ENCODE measurements at places on chromosomes 7 and 10.

DNA sequence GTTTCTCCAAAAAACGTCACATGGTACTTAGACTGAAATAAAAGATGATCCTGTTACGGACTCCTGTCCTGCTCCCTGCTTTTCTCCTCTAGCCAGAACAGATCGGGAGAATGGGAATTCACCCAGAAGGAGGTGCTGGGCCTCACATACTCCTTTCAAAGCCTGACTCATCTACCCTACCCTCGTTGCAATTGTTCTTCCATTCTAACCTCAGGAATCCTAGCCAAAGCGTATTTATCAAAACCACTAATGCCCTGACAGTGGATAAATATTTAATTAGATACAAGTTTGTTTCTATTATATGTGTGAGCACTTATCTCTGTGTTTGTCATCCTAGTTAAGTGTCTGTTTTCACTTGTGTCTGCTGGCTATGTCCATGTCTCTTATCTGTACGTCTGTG is 21.7 kb downstream of the ZCWPW1 start:
- no peak for DNase-seq

GRCh38 chr10:99859585-99859984 is 77.1 kb downstream of the ABCC2 start:
- DNase-seq, result no peak

DNA sequence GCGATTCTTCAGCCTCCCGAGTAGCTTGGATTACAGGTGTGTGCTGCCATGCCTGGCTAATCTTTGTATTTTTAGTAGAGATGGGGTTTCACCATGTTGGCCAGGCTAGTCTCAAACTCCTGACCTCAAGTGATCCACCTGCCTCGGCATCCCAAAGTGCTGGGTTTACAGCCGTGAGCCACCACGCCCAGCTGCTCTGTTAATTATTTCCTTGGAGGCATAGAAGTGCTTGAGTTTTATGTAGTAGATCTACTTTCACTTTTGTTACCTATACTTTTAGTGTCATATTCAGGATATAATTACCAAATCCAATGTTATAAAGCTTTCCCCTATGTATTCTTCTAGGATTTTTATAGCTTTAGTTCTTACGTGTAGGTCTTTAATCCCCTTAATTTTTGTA is 1093.0 kb downstream of the GATA3 start:
- DNase-seq, result no peak

- no peak for DNase-seq
These were observed 25.2 kb upstream of the PLCE1 start for GRCh38 chr10:93968540-93968945.

DNA sequence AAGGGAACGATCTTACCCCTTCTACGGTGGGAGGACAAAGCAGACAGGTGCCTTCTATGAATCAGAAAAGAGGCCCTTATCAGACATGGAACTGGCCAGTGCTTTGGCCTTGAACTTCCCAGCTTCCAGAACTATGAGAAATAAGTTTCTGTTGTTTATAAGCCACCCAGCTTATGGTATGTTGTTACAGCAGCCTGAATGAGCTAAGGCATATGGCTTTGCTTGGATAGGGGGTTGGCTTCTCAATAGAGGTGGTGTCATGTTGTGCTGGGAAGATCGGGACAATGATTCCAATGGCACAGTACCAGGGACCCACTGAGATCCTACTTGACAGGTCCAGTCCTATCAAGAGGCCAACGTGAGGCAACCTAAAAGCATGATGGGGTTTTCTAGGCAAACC is 183.4 kb upstream of the BMPER start:
- no peak for DNase-seq

DNA sequence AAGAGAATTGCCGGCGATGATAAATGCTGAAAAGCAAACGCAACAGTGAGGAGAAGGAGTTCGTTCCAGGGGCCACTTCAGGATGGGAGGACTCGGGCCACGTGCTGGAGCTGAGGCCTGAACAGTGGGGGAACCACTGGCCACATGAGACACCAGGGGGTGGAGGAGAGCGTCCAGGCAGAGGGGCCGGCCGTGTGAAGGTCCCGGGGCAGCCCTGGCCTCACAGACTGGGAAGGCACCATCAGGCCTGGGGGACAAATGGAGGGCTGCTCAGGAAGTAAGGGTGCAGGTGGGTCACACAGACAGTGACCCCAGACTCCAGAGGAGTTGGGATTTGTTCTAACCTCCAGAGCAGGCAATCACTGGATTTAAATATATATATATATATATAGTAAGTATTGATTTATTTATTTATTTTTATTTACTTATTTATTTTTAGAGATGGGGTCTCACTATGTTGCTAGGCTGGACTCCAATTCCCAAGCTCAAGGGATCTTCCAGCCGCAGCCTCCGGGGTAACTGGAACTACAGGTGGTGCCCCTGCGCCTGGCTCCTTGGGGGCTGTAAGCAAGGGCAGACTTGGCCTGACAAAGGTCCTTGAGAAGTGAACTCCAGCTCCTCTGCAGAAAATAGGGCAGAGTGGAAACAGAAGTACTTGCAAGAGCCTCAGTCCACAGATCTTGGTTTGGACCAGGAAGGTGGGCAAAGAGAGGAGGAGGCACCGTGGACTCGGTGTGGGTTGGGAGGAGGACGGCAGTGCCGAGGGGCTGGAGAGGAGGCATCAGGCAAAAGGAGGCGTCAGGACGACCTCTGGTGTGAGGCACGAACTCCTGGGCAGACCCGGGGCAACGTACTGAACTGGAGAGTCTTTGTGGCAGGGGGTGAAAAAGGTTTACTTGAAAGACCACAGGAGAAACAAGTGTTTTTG is 57.3 kb downstream of the TCERG1L start:
- no peak for DNase-seq

DNA sequence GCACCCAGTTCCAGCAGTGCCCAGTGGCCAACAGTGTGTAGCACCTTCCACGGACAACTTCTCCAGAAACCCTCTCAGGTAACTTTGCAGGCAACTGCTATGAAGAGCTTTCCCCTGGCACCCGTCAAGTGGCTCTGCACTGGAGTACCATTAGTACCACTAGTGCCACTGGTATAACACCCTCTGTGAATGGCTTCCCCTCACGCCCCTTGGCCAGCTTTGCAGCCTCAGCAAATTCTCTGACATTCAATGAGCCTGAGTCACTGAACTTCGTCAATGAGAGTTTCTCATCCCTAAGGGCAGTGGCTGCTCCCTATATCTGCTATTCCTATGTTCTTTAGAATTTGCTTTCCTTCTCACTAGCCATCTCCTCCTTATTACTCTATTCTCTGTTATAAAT is 7.6 kb upstream of the HERPUD2 start:
- DNase-seq, result no peak

Measured in activated CD4-positive, alpha-beta T cell treated with anti-CD3 and anti-CD28 coated beads, Interleukin-2, amount 50 U/mL, for 4 hours (primary cell).